ENCODE measurements at places on chromosomes 5 and 9.

- DNase-seq: no peak
Measured at GRCh38 chr5:8865686-8866374, 680.0 kb downstream of the SEMA5A start.

DNA sequence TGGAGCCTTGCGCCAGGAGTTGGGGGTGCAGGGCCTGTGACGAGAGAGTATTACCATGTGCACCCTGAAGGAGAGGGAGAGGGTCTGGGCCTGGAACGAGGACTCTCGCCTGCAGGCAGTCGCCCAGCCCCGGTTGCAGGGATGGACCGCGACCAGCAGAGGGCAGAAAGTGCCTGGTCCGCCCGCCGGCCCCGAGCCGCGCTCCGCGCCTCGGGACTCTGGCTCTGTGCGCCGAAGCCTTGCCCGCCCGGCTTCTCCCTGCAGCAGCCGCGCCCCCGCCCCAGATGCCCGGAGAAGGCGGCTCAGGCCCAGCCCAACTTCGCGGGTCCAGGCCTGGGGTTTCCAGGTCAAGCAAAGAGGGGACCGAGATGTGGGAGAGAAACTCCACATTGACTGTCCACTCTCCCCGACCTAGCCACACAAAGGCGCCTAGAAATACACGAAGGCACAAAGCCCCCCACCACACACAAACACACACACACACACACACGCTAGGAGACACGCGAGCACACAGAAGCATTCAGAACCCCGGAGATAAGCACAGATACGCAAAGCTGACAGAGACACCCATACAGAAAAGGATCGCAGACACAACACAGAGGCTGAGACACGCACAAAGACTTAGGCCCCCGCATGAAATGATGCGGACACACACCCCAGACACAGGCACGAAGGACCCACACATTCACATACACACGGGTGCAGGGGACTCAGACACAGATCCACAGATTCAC lies 2.0 kb upstream of the LMX1B start:
- peak; percentile 57 for DNase-seq

DNA sequence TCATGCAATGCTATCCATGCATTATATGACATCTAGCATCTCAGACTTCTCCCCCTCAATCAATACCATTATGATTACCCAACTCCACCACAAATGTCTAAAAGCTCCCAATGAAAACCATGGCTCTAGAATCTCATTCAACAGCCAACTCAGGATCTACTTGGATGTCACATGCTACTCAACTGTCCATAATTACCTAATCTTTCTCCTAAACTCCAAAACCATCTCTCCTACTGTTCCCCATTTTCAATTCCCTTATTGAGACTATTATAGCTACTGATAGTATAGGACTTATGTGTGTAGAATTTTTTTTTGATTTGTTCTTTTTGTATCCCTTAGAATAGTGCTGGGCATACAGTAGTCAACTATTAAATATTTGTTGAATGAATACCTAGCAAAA lies 8.2 kb upstream of the STRBP start:
- no peak for DNase-seq

DNA sequence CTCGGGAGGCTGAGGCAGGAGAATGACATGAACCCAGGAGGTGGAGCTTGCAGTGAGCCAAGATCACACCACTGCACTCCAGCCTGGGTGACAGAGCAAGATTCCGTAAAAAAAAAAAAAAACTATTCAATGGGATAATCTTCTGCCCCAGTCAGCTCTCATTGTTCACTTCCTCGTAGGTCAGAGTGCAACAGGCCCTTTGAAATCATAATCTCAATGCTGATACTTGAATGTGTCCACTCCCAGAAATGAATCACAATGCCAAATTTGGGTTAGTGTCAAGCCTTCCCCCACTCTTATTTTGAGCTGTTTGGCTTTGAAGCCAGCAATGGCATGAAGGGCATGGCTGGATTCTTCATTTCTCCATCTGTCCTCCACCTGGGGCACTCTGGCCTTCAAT lies 610.3 kb upstream of the KLF4 start:
- no peak for DNase-seq

GRCh38 chr9:129693741-129694140 lies 28.3 kb downstream of the PRRX2 start:
- no peak for DNase-seq

GRCh38 chr9:5044160-5044559 lies 59.1 kb downstream of the JAK2 start:
- DNase-seq: no peak

- DNase-seq: no peak
Measured at GRCh38 chr5:99651298-99651697, 722.5 kb upstream of the CHD1 start.

GRCh38 chr9:3224931-3225330 lies 300.9 kb downstream of the RFX3 start:
- no peak for DNase-seq

- DNase-seq: no peak
Measured at GRCh38 chr5:73969195-73970036, 343.4 kb downstream of the ARHGEF28 start.

DNA sequence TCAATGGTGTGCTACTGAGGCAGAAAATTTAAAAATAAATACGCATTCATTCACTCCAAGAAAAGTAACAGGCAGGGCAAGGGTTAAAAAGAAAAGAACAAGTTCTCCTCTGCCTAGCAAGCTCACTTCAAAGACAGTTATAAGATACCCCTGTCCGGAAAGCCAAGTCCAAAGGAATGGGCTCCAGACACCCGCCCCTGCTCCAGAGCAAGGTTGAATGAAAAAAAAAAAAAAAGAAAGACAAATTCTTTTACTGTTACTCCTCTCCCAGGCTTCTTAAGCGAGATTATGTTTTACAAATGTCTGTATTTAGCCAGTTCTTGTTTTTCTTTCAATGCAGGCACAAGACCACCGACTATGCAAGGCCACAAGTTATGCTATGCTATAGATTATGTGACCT lies 9.1 kb upstream of the ANXA2R start:
- no peak for DNase-seq

GRCh38 chr9:101566904-101567724 lies 27.7 kb downstream of the PPP3R2 start:
- DNase-seq: peak; percentile 20

All from activated CD4-positive, alpha-beta T cell treated with anti-CD3 and anti-CD28 coated beads for 4 hours (primary cell).